Stimulated activated naive CD4-positive, alpha-beta T cell treated with Interleukin-2 at 50 U/mL for 16 hours (primary cell): ENCODE measurements at places on chromosomes 7 and 10.

- DNase-seq, result no peak
Observed at GRCh38 chr7:127816354-127817190, 164.6 kb downstream of the SND1 start.

DNA sequence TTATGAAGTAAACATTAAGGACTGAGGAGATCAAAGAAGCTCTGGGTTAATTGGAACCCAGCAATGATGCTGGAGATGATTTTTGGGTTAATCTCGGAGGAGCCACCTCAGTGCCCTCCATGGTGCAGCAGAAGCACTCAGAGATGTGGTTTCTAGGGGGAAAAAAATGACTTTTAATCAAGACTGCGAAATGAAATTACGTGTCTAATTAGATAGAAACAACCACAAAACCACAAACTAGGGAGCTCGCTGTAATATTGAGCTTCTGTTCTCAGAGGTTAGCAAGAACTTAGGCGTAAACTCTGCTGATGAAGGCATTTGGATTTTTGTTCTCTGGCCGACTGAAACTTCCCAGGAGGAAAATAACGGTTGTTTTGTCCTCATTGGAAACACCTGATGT lies 319.0 kb downstream of the GRID1 start:
- peak; percentile 24 for DNase-seq

DNA sequence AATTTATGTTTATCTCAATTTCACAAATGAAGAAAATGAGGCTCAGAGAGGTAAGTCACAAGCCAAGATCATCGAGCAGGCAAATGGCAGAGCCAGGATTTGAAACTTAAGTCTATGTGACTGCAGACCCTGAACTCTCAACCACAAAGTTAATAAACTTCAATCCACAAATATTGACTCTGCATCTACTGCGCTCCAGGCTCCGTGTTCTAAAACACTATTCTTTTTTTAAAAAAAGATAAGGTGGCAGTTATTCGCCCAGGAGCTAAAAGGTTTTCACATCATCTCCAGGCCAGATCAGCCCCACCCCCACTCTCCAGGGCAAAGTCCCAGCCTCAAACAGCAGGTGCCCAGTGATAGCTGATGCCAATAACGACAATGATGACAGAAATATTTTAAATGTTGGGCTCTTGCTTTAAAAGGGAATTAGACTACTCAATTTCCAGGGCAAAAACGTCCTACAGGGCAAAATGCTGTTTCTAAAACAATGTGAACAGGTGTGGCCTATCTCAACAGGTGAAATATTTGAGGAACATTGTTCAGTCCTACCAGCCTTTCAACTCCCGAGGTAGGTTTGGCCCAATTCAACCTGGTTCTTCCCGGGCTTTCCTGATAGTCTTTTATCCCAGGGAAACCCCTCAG lies 85.2 kb downstream of the SORBS1 start:
- DNase-seq, result no peak

- DNase-seq, result no peak
Observed at GRCh38 chr10:72729528-72729927, 37.6 kb downstream of the MCU start.

- DNase-seq, result no peak
Observed at GRCh38 chr10:78332012-78332411, 298.3 kb downstream of the RPS24 start.

- DNase-seq, result no peak
Observed at GRCh38 chr10:69088801-69089501, 1.0 kb downstream of the SRGN start.

GRCh38 chr7:77985974-77986339 lies 187.4 kb downstream of the PHTF2 start:
- DNase-seq, result no peak

DNA sequence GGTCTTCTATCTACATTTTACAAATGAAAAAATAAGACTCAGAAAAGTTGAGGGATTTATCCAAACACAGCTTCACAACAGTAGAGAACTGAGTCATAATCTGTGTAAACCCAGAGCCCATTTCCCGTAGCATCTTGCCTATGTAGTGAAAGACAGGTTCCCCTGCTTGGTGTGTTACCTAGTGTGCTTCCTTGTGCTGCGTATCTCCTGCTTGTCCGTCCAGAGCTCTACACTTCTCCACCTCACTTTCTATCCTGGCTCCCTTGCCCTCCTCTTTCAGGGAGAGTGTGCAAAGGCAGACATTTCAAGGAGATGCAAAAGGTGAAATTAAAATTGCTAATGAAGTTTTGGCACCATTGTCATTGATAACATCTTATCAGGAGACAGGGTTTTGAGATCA lies 1.4 kb upstream of the ASNS start:
- DNase-seq, result no peak

DNA sequence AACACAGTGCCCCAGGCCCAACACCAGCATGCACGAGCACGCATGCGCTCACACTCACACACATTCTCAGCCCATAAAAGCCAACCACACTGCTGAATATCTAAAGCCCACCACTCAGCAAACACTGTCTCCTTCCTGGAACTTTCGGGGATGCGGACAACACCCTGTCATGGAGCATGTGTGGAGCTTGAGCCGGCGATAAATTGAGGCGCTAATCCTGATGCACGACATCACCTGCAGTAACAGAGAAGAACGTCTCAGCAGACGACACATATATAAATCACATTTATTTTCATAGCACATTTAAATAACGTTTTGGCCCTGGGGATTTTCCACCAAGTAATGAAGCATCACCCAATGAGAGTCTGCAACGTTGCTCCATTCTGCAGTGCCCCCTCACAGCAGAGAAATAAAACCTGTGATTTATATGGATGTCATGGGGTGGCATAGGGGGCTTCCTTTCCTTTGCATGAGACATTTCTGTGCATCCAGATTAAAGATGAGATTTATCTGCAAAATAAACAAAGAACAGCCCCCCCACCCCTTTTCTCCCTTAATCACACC lies 267.7 kb upstream of the NFE2L3 start:
- no peak for DNase-seq

GRCh38 chr7:159310457-159311171 lies 165.9 kb upstream of the VIPR2 start:
- DNase-seq, result no peak

GRCh38 chr10:3897156-3897555 lies 112.1 kb upstream of the KLF6 start:
- DNase-seq, result no peak

GRCh38 chr7:75900617-75901315 lies 14.2 kb upstream of the POR start:
- no peak for DNase-seq

GRCh38 chr7:39300276-39300675 lies 265.9 kb upstream of the YAE1 start:
- no peak for DNase-seq

GRCh38 chr10:13272164-13272571 lies 27.7 kb downstream of the PHYH start:
- DNase-seq, result no peak

DNA sequence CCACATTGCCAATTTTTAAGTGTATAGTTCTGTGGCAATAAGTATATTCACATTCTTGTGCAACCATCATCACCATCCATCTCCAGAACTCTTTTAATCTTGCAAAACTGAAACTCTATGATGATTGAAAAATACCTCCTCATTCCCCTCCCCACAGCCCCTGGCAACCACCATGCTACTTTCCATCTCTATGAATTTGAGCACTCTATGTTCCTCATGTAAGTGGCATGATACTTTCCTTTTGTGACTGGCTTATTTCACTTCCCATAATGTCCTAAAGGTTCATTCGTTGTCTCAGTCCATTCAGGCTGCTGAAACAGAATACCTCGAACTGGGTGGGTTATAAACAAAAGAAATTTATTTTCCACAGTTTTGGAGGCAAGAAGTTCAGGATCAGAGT lies 23.4 kb upstream of the EGR2 start:
- no peak for DNase-seq

DNA sequence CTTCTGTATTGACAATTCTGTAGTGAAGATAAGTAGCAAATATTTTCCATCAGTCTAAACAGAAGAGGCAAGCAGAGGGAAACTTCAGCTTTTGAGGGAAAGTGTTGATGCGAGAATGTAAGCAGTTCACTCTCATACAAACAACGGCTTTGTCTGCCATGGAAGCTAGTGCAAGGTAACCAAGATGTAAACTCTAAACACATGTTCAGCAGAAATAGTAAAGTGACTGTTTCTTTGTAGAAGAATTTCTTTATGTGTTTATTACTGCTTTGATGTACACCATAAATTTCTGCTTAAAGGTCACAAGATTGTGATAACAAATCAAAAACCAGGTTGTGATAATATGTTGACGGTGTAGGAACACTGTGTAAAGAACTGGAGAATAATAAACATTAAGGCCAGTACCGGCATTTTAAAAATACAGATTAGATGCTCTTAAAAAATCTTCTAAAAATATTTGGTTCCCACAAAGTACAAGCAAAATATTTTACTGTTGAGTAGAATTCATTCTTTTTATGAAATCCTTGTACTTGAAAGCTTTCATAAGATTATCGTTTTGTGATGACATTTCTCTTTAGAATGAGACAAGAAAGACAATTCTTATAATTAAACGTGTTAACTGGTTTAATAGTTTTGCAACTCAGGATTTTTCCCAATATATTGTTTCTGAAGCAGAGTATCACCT lies 34.2 kb downstream of the SEMA3C start:
- no peak for DNase-seq

DNA sequence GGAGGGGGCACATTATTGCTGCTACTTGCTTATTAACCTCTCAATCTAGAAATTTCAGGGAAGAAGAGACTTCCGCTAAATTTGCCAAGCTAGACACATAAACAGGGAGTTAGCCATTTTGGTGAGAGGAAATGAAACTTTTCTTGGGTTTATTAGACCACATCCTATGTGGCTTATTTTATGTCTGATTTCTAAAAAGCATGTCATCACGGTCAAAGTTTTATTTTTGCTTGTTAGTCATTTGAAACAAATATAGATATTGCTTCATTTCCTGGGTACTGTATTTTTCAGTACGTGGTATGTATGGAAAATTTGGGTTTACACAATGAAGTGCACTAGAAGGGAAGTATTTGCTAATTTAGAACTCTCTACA lies 144.1 kb downstream of the TCF7L2 start:
- DNase-seq, result no peak

DNA sequence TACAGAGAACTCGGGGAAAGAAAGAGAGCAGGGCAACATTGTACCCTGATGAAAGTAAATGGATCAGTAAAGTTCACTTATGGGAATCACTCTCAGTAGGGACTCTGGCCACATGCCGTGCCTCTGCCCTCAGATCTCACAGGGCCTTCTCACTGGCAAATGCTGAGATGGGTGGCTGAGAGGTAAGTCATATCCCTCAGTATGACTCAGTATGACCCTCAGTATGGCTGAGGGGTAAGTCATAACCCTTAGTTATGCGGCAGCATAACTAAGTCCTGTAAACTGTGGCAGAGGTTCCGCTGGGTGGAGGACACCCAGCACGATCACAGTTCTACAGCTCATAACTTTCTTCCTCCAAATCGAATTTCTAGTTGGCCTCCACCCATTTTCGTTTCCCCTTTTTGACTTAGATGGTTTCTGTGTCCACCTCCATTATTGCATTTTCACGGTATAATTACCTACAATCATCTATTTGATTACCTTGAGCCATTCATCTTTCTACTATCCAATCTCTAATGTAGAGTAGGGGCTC lies 26.5 kb upstream of the WNT16 start:
- DNase-seq, result no peak

- DNase-seq, result no peak
Observed at GRCh38 chr10:12826800-12827372, 174.6 kb downstream of the CCDC3 start.

- DNase-seq, result no peak
Observed at GRCh38 chr10:37710831-37711616, 146.4 kb downstream of the ZNF248 start.

DNA sequence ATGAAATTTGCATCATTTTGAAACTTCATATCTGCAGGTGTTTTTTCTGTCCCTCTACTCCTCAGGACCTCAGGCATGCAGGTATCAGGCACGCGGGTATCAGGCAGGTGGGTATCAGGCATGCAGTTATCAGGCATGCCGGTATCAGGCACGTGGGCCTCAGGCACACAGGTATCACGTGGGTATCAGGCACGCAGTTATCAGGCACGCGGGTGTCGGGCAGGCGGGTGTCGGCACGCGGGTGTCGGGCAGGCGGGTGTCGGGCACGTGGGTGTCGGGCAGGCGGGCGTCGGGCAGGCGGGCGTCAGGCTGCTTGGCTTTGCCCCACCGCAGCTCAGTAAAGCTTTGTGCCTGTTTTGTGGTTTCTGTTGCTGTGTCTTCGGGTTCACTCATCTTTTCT lies 8.7 kb downstream of the SPRN start:
- no peak for DNase-seq

DNA sequence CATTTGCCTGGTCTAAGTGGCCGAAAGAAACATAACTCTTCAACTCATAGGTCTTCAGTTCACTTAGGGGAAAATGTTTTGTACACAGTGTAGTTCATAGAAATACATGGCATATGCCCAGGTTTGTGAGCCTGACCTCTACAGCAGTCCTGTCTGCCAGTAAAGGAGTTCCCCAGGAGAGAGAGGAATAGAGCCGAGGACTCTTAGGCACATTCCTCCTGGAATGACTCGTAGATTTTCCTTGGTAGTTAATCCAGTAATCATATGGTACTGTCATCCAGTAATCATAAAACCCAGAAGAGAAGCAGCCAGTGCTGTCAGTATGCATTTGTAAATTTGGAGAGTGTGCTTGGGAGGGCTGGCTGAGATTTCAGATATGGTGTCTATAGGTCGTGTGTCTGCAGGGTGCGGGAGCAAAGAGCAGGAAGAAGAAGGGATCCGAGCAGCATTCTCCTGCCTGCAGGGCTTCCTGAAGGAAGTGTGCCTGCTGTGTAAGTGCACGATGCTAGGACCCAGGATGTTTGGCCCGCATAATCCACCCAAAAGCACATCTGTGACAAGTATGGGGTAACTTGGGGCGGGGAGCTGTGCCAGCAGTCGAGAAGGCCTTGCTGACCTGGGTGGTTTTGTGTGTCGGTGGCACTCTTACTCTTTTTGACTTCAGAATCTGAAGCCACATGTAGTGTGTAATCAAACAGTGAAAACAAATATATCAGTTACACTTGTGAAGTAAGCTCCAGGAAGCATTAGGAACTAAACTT lies 13.9 kb downstream of the EIF4H start:
- DNase-seq, result no peak

DNA sequence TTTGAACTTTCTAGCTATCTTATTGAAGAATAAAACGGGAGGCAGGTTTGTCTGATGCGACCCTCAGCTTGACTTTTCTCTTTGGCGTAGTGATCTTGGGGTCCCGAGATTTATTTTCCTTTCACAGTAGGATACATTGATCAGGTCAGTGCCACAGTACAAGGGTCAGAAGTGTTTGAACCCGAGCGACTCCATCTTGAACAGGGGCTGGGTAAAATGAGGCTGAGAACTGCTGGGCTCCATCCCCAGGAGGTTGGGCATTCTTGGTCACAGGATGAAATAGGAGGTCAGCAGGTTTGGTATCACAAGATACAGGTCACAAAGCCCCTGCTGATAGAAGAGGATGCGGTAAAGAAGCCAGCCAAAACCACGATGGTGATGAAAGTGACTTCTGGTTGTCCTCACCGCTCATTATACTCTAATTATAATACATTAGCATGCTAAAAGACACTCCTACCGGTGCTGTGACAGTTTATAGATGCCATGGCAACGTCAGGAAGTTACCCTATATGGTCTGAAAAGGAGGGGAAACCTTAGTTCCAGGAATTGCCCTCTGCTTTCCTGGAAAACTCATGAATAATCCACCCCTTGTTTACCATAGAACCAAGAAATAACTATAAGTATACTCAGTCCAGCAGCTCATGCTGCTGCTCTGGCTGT lies 3.0 kb upstream of the TECPR1 start:
- no peak for DNase-seq
